Mucosa of gallbladder (tissue), 1 donor: ENCODE measurements at places on chromosomes 1 and 21.

DNA sequence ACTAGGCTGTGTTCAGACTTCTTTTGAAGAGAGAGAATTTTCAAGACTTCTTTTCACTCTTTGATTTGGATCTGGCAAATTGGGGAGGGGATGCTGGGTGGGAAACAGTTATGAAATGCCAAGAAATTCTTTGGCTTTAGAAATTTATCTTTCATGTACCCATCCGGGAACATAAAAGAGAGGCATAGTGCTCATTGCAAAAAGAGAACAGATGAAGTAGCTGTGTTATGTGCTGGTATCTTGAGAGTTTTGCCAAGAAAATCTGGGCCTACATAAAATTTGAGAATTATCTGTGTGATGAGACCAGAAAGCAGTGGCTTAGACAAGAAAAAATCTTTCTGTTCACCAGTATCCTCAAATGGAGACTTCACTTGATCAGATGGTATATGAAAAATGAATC lies 4.3 kb downstream of the TMEM167B start:
- no peak for DNase-seq

DNA sequence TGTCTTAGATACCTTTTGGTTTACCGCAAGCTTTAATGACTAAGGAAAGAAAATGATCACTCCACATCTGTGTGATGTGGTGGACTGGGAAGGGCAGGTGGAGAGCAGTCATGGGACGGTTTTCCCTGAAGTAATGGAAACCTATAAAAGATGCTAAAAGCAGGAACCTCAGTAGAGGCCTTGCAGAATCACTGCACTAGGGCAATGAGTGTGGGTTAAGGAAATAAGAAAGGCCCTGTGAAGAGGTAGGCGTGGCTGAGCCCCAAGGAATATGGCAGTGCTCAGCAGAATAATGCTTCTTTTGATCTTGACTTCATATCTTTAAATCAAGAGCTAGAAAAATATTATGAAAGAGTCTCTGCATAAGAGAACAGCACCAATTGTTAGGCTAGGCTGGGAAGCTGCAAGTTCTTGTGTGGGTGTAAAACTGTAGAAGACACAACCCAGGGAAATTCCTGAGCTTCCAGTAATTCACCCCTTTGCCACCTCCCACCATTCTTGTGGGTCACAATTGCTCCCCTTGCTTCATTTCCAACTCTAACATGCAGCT lies 49.9 kb downstream of the CLCA4 start:
- no peak for DNase-seq

DNA sequence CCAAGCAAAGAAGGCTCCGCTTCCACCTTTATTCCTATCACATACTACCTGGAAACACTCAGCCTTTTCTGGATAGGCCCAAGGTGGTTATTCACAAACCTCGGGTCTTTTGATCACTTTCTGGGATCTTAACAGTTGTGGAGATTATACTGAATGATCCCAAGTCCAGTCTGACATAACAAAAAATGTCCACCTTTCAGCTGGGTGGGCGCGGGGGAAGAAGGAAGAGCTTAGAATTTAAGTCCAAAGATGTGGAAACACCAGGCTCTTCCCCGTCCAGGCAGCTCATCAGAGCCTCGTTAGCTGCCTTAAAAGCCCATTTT lies 338 bp upstream of the C1orf53 start:
- DNase-seq: no peak

DNA sequence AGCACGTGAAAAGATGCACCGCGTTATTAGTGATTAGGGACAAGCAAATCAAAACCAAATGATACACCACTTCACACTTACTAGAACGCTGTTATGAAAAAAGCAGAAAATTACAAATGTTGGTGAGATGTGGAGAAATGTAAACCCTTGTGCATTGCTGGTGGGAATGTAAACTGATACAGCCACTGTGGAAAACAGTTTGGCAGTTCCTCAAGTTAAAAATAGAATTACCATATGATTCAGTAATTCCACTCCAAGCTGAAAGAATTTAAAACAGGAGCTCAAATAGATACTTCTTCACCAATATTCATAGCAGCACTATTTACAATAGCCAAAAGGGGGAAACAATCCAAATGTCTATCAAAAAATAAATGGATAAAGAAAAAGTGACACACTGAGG lies 10.3 kb upstream of the EVI5 start:
- no peak for DNase-seq

DNA sequence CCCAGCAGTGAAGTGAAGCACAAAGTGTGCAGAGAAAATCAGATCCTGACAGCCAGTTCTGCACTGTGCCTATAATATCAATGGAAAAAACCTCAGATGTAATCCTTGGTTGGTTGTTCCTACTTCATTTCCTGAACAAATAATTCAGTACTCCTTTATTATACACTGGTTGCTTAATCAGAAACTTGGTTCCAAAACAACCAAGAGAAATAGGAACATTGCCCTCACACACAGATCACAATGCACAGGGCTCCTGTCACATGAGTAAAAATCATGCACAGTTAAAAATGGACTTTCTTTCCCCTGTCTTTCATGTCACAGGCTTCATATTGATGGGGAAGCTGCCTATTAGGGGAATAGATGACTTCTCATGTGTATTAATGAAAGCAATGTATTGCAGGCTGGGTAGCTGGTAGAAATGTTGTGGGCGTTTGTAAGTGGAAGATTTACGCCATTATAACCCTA lies 9.7 kb downstream of the DNASE2B start:
- no peak for DNase-seq

GRCh38 chr1:87146538-87146937 lies 182.1 kb upstream of the LMO4 start:
- DNase-seq: no peak
